Activated CD4-positive, alpha-beta T cell treated with anti-CD3 and anti-CD28 coated beads for 1 hour (primary cell): ENCODE measurements at places on chromosomes 13 and 19.

- DNase-seq = no peak
Observed at GRCh38 chr19:58317476-58318072, 9.2 kb upstream of the ZSCAN22 start.

GRCh38 chr19:5355693-5356092 lies 15.1 kb upstream of the PTPRS start:
- DNase-seq = no peak

- no peak for DNase-seq
Observed at GRCh38 chr13:47277774-47278173, 380.9 kb upstream of the HTR2A start.

GRCh38 chr13:43663474-43664090 lies 123.2 kb downstream of the ENOX1 start:
- DNase-seq = no peak

- no peak for DNase-seq
Observed at GRCh38 chr13:30331331-30331771, 24.0 kb upstream of the KATNAL1 start.

DNA sequence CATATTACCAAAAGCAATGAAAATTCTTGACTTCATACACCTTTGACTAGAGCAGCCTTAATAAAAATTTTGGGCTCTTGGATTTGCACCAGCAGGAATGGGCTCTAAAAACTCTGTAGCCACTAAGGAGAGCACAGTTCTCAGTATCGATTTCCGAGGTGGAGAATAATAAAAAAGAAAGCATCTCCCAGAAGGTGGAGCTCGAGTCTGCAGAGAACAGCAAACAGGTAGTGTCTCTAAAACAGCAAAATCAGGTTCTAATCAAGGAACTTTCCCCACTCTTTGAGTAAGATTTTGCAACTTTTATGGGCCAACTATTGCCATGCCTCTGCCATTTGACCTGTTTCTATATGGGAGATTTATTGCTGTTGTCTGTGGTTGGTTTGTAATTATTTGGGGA lies 258.7 kb upstream of the GPC6 start:
- no peak for DNase-seq

- DNase-seq = no peak
Observed at GRCh38 chr19:15285896-15286591, 46.3 kb downstream of the BRD4 start.
